ENCODE measurements at places on chromosomes 12 and 14. TPM values are rescaled to one million over a fixed set of nuclear protein-coding genes. Genes with fewer than 3 reads are reported as not detected.

DNA sequence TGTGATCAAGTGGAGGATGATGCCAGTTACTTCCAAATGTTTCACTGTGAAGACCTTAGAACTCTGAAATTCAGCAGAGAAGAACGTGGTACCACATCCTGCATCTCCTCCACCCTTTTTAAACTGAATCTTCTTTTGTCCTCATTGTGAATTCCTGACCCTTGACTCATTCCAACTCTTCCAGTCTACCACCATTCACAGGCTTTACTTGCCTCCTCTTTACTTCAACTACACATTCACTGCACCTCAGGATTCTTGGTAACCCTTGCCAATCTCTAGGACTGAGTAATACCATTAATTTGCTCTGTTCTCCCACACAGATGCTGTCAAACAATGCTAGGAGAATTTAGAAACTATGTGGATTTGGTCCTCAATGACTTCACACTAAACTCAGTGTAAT lies 37.3 kb downstream of the PPP1R12A start:
- no peak for DNase-seq

DNA sequence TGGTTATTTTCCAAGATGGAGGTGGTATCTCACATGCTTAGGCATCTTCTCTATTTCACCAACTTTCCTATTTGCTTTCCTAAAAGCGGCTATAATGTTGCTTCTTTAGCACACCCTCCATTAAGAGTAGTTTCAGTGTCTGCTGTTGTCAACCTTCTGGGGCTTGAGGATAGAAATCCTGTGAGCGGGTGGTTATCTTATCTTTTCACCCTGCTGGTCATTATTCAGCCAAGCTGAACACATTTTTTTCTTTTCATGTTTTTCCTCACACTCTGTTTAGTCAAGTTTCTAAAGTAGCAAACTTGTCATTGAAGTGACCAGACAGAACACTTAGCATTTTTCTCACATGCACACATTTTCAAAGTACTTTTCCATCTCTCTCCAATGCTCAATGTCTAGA lies 104.5 kb downstream of the SLC8A3 start:
- DNase-seq: no peak

- no peak for DNase-seq
Measured at GRCh38 chr14:92103363-92103989, 2.9 kb downstream of the ATXN3 start.

DNA sequence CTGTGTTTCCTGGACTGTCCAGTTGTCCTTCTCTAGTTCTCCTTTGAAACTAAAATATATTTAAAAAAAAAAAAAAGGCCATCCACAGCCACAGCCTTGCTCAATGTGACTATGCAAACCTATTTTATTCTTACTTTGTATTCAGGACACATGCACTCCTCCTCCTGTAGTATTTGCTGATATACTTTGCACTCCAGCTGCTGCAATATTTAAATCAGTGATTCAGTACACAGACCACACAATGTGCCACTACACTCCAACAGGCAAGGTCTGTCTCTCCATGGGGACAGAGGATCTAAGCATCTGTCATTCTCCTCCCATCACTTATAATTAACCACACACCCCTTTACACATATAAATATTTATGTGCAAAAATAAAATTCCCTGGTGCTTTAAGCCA lies 40.2 kb upstream of the CCDC196 start:
- no peak for DNase-seq

The TEDC1 gene
- polyA plus RNA-seq: 10.0 TPM
